ENCODE measurements at places on chromosomes 7 and 10. TPM values are rescaled to one million over a fixed set of nuclear protein-coding genes. Genes with fewer than 3 reads are reported as not detected.

The HMX3 gene
- not detected for total RNA-seq

The NANOS1 gene
- total RNA-seq: 0.39 TPM

The LIPJ gene
- total RNA-seq: not detected

The ADIRF gene
- total RNA-seq: 0.77 TPM

The TYSND1 gene
- total RNA-seq: 6.3 TPM

The CPEB3 gene
- 0.43 TPM for total RNA-seq

The TEX36 gene
- total RNA-seq: not detected

The C10orf53 gene
- not detected for total RNA-seq

The FAM237B gene
- total RNA-seq: not detected

The SLC16A9 gene
- total RNA-seq: 0.73 TPM

The ELN gene
- total RNA-seq: not detected

- DNase-seq: no peak
Measured at GRCh38 chr10:24862589-24862988, 89.8 kb downstream of the PRTFDC1 start.

DNA sequence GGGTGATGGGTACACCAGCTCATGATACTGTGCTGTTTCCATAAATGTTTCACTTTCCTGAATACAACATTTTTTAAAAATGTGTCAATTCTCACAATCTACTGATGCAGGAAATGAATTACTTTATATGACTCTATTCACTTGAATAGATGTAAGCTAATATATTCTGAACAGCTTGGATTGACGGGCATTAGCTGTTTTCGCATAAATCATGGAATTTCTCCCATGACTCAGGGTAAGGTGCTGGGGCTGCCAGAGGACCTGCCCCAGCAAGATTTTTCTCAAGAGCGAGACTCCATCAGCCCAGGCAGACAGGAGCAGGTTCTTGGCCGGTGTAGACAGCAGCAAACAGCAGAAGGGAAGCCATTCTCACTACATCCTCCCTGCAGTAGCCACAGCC lies 107.1 kb downstream of the PFKFB3 start:
- DNase-seq: no peak

DNA sequence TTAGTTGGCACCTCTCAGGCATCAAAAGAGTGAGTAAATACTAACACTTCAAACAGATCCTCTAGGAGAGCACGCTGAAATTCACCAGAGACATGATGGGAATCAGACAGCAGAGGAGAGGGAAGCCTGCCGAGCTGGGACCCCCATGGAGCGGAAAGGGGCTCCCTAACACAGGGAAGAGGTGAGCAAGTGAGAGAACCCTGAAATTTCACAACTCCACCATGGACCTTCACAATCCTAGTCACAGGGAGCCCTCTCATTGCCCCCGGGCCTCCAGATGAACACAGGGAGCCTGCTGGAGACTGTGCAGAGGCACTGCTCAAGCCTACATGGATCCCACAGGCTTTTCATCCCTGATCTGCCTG lies 59.2 kb upstream of the ANTXRL start:
- DNase-seq: no peak

GRCh38 chr10:9362721-9363120 lies 1308.2 kb downstream of the GATA3 start:
- no peak for DNase-seq

DNA sequence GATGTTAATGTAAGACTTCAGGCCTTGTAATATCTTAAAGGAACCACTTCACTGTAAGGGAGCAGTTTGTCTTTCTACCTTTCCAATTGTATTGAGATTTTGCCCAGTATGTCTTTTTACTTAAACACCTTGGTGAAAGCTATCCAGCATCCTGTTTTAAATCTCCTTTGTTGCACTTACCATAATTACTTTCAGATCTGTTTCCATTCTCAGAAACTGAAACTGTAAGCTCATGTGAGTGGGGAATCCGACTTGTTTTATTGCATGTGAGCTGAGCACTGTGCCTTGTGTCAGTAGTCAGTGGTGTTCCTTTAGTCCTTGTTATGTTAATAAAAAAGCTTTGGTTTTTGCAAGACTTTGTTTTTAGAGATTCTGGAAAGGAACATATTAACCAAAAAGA lies 42.2 kb downstream of the BMPR1A start:
- no peak for DNase-seq

GRCh38 chr10:123129618-123130271 lies 6.0 kb upstream of the HMX3 start:
- DNase-seq: peak; percentile 56

DNA sequence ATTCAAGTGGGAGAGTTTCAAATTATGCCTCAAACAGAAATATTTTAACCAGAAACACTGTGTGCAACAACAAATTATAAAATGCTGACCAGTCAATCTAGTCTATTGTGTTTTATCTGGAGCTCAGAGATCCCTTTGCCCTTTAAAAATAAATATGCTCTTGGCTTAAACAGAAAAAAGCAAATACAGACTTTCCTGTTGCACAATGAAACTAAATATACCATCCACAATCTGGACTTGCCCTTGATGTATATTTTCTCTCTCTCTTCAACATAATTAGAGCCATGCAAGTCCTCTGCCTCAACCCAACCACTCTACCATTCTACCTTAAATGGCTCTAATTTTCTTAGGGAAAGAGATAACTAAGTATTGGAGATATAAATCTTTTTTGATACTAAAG lies 34.9 kb downstream of the ASAH2 start:
- DNase-seq: no peak

DNA sequence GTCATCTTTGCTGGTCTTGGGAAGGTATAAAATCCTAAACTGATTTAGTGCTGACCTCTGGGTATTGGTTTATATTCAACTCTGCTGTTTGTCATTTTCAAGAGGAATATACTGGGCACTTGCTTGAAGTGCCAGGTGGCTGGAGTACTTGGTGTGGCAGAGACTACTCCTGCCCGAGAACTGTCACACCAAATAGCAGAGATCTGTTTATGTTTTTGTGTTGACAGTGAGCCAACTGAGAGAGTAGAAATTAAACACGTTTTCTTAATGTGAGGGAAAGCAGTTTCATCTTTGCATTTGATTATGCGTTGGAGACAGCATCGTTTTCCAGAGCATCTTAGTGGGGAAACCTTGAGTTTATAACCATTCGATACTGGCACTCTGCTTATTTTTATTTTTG lies 174.4 kb downstream of the CDCA7L start:
- DNase-seq: no peak

- no peak for DNase-seq
Measured at GRCh38 chr10:17001297-17001744, 128.3 kb downstream of the CUBN start.

GRCh38 chr7:22127835-22128527 lies 182.3 kb upstream of the CDCA7L start:
- peak; percentile 51 for DNase-seq

DNA sequence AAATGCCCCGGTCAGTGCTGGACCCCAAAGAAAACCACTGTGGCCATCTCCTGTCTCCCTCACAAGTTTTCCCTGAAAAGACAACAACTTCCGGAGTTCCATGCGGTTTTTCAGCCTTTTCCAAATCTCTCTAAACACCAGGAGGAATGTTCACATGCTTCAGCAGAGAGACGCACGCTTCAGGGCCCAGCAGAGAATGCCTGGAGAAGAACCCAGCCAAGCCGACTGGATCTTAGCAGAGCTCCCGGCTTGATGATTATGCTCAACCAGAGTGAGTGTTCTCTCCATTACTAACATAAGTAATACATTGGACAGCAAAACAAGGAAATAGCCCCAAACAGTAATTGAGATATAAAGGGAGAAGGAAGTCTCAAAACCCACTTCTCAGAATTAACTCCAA lies 17.9 kb downstream of the PRKCQ start:
- no peak for DNase-seq

DNA sequence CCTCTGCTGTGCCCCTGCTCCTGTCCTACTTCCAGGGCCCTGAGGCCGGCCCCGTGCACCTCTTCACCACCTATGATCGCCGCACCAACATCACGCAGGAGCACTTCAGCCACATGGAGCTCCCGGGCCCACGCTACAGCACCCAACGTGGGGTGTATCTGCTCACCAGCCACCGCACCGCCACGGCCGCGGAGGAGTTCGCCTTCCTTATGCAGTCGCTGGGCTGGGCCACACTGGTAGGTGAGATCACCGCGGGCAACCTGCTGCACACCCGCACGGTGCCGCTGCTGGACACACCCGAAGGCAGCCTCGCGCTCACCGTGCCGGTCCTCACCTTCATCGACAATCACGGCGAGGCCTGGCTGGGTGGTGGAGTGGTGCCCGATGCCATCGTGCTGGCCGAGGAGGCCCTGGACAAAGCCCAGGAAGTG lies 1.8 kb downstream of the RBP3 start:
- no peak for DNase-seq

DNA sequence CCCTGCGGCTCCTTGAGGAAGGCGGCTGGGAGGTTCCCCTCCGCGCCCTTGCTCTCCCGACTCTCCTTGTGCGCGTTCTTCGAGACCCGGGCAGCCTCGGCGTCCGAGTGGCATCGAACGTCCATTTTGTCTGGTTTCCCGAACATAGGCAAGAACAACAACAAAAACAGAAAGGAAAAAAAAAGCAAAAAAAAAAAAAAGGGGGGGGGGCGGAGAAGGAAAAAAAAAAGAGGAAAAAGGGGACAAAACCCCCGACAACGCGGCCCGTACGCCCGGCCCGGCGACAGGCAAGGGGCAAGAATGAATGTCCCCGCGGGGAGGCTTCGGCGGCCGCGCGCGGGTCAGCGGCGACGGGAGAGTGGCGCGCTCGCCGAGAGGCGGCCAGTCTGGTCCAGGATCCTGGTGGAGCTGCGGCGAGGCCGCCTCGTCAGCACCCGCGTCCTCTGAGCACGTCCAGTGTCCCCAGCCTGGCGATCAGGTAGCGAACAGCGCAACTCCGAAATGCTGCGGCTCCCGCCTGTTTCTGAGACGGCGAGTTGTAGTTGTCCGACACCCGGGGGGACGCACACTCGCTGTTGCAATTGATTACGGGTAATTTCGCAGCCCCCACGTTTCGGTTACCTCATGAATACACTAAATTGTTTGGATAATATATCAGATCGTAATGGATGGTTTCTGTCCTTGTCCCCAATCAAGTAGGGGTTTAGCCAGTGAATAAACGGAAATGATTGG lies at the start of gene VAX1:
Gene VAX1, minus strand, starts transcription at position 360 of the 732 bp plus-strand sequence. Its CDS starts 214 bp downstream, at position 146.
- DNase-seq: no peak

DNA sequence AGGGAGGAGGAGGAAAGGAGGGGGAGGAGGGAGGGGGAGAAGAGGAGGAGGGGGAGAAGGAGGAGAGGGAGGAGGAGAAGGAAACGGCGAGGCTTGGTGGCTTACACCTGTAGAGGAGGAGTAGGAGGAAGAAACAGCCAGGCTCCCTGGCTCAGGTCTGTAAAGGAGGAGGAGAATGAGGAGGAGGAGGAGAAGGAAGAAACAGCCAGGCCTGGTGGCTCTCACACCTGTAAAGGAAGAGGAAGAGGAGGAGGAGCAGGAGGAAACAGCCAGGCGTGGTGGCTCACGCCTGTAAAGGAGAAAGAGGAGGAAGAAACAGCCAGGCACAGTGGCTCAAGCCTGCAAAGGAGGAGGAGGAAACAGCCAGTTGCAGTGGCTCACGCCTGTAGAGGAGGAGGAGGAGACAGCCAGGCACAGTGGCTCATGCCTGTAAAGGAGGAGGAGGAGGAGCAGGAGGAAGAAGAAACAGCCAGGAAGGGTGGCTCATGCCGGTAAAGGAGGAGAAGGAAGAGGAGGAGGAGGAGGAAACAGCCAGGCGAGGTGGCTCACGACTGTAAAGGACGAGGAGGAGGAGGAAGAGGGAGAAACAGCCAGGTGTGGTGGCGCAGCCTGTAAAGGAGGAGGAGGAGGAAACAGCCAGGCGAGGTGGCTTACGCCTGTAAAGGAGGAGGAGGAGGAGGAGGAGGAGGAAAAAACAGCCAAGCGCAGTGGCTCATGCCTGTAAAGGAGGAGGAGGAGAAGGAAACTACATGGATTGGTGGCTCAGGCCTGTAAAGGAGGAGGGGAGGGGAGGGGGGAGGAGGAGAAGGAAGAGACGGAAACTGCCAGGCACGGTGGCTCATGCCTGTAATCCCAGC lies 14.9 kb upstream of the CRCP start:
- DNase-seq: peak; percentile 92

- no peak for DNase-seq
Measured at GRCh38 chr10:127415901-127416581, 133.1 kb upstream of the NPS start.

- DNase-seq: no peak
Measured at GRCh38 chr10:51707392-51707791, 8.0 kb upstream of the CSTF2T start.

DNA sequence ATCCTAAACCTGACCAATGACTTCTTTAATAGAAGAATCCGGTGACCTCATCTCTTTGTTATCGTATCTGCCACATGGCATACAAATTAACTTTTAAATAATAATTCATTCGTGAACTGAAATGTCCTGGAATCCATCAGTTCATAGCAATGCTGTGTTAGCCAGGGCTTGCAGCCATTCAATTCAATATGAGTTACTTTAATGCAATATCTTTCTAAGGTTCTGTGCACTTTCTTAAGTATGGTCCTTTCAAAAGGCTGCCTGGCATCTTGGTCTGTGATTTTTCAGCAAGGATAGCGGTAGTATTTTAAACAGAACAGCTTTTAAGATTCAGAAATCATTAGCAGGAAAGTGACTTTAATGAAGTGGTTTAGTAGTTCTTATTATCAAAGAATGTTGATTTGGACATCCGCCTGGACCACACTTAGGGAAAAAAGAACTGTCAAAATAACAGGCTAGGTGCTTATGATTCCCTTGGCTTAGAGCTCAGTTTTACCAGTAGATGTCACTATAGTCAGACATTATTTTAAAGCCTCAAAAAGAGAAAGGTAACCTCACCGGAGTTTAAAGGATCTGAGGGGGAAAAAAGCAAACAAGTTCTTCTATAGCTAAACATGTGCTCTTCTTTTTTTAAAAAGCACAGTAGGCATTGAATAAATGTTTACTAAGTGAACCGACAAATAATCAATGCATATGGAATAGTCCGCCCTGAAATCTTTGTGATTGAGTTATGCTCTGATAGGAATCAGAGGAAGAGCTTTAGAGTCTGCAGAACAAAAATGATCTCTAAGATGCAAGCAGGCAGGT lies 22.7 kb downstream of the SLC35G1 start:
- DNase-seq: peak; percentile 56

- DNase-seq: peak; percentile 47
Measured at GRCh38 chr10:124671486-124672075, 72.6 kb downstream of the FAM53B start.

DNA sequence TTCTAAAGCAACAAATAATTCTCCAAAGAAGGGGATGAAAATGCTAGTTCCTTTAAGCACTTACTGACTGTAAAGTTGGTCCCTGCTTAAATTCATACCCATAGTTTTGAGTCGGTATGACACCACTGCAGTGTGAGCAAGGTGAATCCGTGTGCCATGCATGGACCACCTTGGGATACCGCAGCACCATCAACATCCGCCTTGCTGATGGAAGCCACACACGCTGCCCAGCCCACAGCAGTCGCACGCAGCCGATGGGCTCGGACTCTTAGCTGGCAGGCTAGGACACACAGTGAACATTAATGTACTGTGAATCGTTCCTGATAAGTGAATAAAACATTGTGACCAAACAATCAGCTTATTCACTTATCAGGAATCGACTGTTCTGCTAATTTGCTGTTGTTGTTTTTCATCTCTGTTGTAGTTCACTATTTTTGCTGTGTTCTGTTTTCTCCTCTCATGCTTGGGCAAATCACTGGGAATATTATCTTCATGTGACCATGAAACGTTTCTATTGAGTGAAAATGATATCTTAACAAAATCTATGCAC lies 275.5 kb downstream of the USP6NL start:
- no peak for DNase-seq

Data from HT1080 (cell line).